Regular cardiac myocyte (primary cell): ENCODE measurements at places on chromosomes 5 and 9. TPM values are rescaled to one million over a fixed set of nuclear protein-coding genes. Genes with fewer than 3 reads are reported as not detected.

Gene PPP2R2B
- 1.7 TPM in 1 of 2 replicates, not detected in the other for total RNA-seq

Gene TNPO1
- 364 and 383 TPM in 2 replicates for total RNA-seq

Gene PTGES2
- 52.4 and 86.8 TPM in 2 replicates for total RNA-seq

Gene GARIN3
- total RNA-seq = not detected in 2 replicates

Gene FOXD4L6
- not detected in 2 replicates for total RNA-seq

Gene RUSC2
- total RNA-seq = 19.9 and 24.8 TPM in 2 replicates
